ENCODE measurements at places on chromosomes 2 and 18.

- no peak for DNase-seq
Measured at GRCh38 chr2:109535217-109535946, 78.4 kb downstream of the SEPTIN10 start.

DNA sequence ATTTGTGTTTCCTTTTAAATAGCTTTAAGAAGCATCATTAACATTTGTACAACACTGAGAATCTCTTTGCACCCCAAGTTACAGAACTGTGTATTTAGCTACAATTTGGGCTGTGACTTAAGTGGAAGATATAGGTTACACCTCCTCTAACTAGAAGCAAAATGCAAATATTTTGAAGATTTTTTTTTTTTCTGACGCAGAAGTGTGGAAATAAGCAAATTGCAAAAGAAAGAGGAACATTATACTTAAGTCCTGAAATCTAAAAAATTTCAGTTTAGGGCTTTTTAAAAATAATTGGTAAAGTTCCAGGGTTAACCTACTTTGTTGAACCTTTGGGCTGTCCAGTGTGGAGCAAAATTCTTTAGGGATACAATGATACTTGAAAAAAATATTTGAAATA lies 41.4 kb upstream of the RBMS1 start:
- no peak for DNase-seq

DNA sequence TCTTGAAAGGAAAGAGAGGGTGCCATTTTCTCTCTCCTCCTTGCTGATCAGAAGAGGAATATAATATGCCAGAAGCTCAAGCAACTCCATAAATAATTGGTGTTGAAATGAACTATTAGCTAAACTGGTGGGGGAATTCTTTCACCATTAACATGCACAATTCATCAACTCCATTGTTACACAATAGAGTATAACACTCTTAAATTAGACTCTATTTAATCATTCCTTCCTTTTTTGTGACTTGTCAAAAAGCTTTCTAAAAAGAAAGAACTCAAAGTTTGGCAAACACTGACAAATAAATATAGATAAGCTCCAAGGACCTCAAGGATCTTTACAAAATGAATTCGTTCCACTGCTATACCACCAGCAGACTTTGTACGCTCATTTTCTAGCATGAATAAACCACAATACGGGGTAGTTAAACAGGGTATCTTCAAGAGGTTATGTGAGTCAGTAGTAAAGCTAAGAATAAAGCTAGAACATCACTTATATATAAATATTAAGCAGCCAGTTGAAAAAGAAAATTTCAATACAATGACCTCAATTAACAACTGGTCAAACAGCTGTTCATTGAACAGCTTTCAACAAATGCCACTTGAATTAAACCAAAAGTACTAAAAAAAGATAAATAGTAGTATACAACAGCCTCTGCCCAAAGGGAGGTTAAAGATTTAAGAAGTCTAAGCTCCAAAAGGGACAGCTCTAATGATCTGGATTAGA lies 6.4 kb downstream of the TRAK2 start:
- DNase-seq, result no peak

- peak; percentile 14 for DNase-seq
Measured at GRCh38 chr2:202376460-202377206, 506 bp downstream of the BMPR2 start.

GRCh38 chr18:34222307-34223163 lies 2.2 kb downstream of the NOL4 start:
- DNase-seq, result no peak

GRCh38 chr2:26637811-26638310 lies 3.3 kb downstream of the CIB4 start:
- DNase-seq, result no peak

DNA sequence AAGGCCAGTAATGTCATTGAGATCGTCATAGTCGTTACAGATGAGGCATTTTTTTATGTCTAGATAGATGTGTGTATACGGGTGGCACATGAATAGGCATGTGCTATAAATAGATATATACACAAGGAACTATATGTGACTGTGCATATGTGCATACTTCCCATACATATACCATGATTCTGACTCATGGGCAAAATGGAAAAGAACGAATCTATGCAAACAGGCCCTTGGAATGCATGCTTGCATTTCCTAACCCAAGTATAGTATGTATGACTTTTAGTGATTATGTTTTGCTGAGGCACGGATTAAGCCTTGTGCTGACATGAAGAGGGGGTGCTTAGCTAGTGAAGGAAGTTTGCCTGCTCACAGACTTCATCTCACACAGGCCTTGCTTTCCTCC lies 111.7 kb downstream of the BCL11A start:
- DNase-seq, result no peak

- DNase-seq, result no peak
Measured at GRCh38 chr2:17966798-17967197, 88.3 kb downstream of the KCNS3 start.

- DNase-seq, result no peak
Measured at GRCh38 chr18:49944663-49945062, 131.3 kb upstream of the ACAA2 start.

- DNase-seq, result no peak
Measured at GRCh38 chr2:38185012-38185491, 109.1 kb upstream of the CYP1B1 start.

- no peak for DNase-seq
Measured at GRCh38 chr2:108224022-108224421, 15.7 kb upstream of the SULT1C3 start.

GRCh38 chr2:119402106-119402505 lies 29.5 kb upstream of the TMEM37 start:
- DNase-seq, result no peak

GRCh38 chr2:240124651-240125030 lies 11.5 kb downstream of the COPS9 start:
- no peak for DNase-seq

GRCh38 chr18:65498605-65499004 lies 252.2 kb upstream of the CDH7 start:
- no peak for DNase-seq

DNA sequence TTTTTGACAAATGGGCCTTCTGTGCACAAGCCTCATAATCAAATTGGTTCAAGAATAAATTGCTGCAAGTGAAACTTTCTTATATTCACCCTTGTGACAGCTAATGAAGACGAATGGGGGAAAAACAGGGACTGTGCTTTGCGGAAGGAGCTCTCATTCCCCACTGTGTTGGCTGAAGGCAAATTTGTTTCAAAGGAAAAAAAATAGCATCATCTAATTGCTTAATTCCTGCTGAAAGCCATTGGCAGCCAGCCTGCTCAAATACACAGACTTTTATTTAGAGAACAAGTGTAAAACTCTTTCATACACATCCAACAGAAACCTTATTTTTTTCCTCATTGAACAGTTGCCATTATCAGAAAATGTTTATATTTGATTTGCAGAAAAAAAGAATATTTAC lies 172.3 kb downstream of the ARL6IP6 start:
- DNase-seq, result no peak

- no peak for DNase-seq
Measured at GRCh38 chr2:233650981-233651380, 14.7 kb downstream of the UGT1A10 start.

- DNase-seq, result no peak
Measured at GRCh38 chr2:99679518-99679917, 189.7 kb upstream of the REV1 start.

- no peak for DNase-seq
Measured at GRCh38 chr2:216392945-216393840, 19.1 kb upstream of the SMARCAL1 start.

DNA sequence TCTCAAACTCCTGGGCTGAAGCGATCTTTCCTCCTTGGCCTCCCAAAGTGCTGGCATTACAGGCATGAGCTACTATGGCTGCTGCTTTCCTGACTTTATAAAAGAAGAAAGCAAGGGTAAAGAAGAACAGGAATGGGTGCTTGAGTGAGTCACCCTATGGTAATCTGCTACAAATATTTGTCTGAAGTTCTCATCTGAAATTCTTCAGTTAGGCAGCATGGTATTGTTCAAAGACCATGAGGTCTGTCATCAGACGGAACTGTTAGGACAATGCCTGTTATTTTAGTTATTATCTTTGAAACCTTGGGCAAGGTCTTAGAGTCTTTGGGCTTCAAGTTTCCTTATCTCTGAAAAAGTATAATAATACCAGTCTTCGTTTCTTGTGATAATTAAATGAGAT lies 695.8 kb downstream of the RNF144A start:
- DNase-seq, result no peak

DNA sequence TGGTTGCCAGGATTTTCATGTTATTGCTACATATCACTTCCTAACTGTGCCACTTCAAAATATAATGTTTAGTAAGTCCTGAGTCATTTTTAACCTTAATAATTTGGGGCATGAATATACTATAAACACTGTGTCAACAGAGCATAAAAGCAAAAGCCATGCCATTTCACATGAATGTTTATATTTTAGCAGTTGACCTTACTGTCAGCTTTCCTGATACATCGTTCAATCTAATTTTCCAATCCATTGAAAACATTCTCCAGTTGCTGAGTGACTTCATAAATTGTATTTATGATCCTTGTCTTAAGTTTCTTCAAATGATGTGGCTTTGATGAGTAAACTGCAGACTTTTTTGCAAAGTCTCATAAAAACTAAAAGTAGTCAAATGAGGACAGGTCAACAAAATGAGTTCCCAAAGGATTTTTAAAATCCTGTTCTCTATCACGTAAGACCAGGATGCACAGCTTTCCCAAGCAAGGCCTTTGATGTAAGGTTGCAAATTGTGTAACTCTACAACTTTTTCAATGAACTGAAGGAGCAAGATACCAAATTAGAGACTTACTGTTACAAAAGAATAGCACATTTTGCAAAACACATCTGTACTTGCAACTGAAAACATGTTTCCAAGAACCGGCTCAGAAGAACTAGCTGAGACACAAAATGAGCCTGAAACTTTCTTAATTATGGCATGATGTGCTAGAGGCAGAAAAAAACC lies 117.7 kb downstream of the SATB2 start:
- no peak for DNase-seq

GRCh38 chr18:35525795-35526494 lies 28.2 kb upstream of the INO80C start:
- no peak for DNase-seq

- no peak for DNase-seq
Measured at GRCh38 chr2:106638043-106638442, 150.9 kb downstream of the CD8B2 start.

- DNase-seq, result no peak
Measured at GRCh38 chr2:133266926-133267590, 301.2 kb downstream of the NCKAP5 start.

- no peak for DNase-seq
Measured at GRCh38 chr18:44895176-44895798, 214.6 kb downstream of the SETBP1 start.

DNA sequence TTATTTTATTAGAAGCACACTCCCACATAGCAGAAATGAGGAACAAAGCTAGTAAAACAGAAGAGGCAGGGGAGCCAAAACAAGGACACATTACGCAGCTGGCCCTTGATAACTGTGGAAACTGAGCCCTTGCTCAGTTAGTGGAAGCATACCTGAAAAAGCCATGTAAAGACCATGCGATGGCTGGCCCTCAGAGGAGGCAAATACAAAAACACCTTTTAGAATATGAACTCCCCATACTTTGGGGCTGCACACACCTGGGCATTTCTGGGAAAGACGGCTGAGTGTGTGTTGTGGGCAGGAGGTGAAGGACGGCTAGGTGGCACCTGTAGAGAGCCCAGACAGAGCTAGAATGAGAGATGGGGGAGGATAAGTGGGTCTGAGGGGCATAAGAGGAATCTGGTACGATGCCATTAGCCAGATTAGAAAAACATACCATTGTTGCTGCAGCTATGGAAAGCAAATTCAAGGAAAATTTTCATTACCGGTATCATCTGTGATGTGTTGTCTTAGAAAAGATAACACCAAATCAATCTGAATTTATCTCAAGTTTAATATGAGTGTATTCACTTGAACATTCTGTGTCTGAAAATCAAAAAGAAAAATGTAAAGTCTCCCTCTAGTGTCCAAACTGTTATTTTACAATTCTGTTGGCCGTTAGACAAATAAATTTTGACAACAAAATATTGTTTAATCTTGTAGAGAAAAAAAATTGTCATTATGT lies 45.2 kb upstream of the SULT1C3 start:
- DNase-seq, result no peak

DNA sequence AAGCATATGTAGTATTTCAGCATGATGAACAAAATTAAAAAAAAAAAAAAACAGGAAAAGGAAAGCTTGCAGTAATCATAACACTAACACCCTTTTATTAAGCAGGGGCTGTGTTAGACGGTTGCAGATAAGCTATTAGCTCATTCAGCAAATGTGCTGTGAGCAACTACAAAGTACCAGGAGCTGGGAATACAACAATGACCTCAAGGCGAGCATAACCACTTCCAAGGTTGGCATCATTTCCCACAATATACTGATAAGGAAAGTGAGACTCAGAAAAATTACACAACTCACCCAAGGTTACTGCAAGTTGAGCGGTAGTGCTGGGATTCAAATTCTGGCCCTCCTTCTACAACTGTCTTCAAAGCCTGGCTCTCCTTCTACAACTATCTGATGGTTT lies 38.2 kb upstream of the ACTR3 start:
- no peak for DNase-seq

DNA sequence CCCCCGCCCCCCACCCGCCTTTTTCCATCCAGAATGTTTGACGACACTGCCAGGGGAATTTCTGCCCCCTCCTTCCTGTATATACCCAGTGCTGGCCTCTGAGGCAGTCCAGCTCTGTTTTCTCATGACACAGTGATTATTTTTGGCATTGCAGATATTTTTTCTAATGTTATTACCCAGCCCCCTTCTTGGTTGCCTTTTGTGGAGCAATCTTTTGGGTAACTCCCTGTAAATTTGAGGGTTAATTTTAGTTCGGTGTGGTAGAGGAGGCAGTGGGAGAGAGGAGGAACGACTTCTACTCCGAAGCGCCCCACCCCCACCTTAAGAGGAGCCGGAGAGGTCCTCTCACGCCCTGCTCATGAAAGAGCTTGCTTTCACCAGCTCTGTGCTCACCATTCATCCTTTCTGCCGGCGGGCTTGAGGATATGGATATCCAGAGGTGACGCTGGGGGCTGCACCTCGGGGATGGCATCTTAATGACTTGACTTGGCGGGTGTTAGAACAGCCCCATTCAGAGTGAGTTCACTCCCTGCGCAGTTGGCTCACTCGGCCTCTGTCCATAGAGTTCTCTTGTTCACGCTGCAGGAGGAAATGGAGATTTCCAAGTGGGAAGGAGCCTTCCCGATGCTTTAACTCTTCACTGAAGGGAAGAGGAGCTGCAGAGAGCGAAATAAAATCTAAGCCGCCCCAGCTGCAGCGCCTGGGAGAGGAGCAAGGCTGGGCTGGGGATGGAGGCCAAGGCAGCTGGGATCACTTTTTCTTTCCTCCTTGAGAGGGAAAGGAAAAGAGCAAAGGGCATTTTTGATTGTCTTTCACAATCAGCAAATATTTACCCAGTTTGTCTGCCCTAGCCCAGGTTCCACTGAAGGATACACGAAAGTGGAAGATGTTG lies 38.4 kb downstream of the EPAS1 start:
- DNase-seq, result no peak
